ENCODE measurements at places on chromosomes 2 and 18.

GRCh38 chr2:81282151-81282769 is 977.7 kb upstream of the LRRTM1 start:
- no peak for DNase-seq

- DNase-seq, result no peak
Observed at GRCh38 chr2:199433204-199433832, 24.4 kb downstream of the SATB2 start.

DNA sequence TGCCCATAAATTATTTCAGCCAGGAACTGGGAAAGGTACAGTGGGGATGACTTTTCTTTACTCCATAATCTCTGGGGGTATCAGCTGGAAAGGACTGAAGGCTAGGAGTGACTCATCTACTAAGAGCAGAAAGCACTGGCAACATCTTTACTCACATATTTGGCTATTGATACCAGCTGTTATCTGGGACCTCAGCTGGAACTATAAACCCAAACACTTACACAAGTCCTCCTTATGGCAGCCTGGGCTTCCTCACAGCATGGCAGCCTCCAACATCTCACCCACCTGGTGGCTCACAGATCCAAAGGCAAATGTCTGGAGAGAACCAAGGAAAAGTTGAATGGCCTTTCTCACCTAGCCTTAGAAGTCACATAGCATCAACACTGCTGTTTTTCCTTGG is 379.0 kb upstream of the RND3 start:
- no peak for DNase-seq

- DNase-seq, result no peak
Observed at GRCh38 chr2:229273006-229273722, 2.1 kb upstream of the PID1 start.

DNA sequence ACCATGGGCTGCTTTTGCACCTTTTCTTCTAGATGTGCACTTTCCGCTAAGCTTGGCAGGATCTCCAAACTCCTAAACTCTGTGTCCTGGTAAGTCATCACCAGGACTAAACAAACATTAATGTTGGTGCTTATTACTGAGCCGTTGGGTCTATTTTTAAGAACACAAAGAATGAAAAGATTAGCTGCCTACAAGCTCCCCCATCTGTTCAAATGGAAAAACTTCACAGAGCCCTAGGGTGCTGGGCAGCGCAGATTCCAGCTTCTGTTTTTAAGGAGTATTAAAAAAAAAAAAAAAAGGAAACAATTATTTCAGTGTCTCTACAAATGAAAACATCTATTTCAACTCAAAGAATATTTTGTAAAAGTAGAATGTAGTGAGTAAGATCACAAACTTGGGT is 97.8 kb upstream of the AQP4 start:
- DNase-seq, result no peak

- DNase-seq, result no peak
Observed at GRCh38 chr2:204468746-204469429, 76.4 kb upstream of the PARD3B start.

DNA sequence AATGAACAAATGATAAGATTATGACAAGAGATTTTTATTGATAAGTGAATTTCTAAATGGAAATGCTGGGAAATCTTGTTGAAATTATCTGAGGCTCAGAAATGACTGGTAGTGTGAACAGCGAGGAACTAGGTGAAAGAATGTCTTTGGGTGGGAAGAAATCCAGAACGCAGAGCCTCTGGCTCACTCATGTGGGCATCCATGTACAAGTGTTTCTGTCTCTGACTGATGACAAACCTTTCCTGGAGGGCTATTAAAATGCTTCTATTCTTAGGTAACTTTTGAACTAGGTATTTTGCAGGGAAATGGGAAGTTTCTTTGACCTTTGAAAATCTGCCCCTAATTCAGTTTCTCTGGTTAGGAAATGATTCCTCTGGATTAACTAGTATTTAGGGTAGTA is 598.6 kb downstream of the SLC4A3 start:
- no peak for DNase-seq

- no peak for DNase-seq
Observed at GRCh38 chr2:219183151-219183772, 5.2 kb downstream of the RETREG2 start.

DNA sequence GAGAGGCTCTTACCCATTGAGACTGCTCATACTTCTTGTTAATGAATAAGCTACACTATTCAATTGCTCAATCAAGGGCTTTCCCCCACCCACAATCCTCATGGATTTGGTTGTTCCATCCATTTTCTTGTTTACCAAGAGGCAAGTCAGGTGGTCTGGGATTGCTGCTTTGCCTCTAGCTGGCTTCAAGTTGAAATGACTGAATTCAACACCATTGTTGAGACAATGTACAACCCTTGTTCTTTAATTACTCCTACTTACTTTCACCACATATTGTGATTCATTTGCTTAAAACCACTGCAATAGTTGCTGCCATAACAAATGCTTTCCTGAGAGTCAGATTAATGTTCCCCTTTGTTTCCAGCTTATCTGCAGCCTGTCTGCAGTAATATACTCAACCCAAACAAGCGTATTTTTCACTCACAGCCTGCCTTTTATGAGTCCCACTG is 532.2 kb downstream of the RIT2 start:
- DNase-seq, result no peak

DNA sequence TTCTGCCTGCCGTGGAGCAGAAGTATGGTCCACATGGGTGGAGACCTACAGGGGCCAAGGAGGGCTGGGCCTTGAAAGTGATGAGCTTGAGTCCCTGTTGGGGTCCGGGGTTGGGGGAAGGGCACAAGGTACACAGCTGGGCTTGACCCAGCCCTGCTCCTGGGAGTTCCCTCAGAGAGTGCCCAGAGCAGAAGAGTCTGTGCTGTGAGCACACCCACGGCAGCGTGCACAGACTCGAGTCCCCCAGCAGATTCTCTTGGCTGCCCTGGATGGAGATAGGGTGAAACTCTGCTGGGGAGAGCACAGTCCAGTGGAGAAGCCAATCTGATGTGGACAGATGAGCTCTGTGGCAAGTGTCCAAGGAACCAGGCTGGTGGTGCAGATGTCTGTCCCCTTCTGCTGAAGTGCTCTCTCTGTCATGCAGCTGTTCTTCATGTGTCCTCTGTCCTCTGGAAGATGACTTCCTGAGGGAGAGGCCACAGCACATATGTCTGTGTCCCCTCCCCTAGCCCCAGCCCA is 27.5 kb downstream of the INPP4A start:
- DNase-seq, result no peak

DNA sequence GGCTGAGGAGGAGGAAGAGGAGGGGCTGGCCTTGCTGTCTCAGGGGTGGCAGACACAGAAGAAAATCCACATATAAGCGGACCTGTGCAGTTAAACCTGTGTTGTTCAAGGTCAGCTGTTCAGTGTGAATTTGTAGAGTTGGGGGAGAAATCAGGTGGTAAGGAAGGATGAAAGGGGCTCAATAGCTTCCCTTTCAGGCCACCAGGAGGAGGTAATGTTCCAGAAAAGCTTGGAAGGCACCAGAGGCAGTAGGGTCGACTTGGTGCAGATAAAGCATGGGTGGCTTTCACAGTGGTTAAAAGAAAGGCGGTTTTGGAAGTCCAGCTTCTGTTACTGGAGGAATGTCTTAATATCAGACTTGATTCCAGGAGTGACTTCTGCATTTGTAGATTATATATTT is 167.4 kb downstream of the THSD7B start:
- no peak for DNase-seq

DNA sequence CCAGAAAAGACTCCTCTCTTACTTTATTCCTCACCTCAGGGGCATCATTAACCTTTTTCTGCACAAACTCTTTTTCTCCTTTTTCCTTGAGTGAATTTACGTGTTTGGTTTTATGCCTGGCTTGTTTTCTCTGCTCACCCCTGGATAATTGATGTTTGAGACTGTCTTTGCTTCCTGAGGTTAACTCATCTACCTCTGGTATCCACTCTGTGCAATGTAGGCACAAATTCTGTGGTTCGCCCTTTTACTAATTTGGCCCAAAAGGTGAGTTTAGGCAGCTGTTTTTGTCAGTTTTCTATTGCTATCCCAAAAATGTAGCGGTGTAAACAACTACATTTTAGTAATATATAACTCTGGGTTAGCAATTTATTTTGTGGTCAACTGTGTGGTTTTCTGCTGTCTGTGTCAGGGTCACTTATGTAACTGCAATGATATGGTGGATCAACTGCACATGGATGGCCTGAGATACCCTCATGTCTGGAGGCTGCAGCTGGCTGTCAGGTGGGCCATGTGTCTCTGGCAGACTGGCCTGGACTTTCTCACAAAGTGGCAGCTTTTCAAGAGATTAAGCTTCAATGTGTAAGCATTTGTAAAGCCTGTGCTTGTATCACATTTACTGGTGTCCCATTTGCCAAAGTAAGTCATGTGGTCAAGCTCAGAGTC is 329.7 kb downstream of the FSIP2 start:
- no peak for DNase-seq

- no peak for DNase-seq
Observed at GRCh38 chr2:177670791-177671535, 278.4 kb downstream of the AGPS start.

- no peak for DNase-seq
Observed at GRCh38 chr2:65991381-65992197, 443.3 kb upstream of the MEIS1 start.

Measured in activated CD8-positive, alpha-beta memory T cell treated with anti-CD3 and anti-CD28 coated beads, Interleukin-2, amount 50 U/mL, for 4 hours (primary cell).